Stimulated activated CD4-positive, alpha-beta T cell treated with anti-CD3 and anti-CD28 coated beads, Interleukin-15, amount 100 ng/mL, for 24 hours (primary cell): ENCODE measurements at places on chromosomes 12 and 14.

DNA sequence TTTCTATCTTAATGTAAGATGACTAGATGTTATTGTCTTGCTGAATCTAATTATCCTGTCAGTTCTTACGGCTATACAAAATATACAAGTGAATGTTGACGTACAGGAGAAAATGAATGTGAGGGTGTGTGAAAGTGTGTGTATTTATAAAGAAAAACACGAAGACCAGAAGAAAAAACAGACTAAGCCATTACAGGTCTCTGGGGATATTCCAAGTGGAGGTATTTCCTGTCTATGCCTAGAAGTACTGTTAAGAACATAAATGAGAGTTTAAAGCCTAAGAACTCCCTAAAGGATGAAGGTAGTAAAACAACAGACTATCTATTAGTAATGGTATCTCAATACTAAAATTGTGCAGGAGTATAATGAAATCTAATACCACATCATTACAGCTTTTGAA, 7.6 kb downstream of the MDM1 start:
- no peak for DNase-seq

GRCh38 chr12:15244341-15244740, 23.1 kb upstream of the RERG start:
- no peak for DNase-seq

DNA sequence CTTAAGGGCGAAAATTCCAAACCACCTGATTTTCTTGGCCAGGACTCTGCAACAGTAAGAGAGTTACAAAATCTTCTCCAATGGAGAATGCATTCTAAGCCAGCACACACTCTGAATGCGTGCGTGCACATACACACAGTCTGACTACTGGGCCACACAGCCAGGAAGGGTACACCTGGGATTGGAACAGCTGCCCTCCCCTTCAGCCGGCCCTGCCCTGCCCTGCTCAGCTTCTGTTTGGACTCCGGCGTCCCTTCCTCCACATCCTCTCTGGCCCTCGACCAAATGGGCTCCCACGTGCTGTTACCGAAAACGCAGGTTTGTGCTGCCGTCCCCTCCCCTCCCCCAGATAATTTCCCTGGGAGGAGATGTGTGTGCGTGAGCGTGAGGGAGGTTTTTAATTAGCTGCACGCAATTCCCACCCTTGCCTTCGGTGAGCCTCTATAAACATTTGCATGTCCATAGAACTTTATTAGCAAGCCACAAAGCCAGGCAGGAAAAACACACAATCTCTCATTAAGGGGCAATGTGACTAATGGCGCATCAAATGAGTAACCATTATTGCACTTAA, 43.0 kb downstream of the CCNK start:
- no peak for DNase-seq

DNA sequence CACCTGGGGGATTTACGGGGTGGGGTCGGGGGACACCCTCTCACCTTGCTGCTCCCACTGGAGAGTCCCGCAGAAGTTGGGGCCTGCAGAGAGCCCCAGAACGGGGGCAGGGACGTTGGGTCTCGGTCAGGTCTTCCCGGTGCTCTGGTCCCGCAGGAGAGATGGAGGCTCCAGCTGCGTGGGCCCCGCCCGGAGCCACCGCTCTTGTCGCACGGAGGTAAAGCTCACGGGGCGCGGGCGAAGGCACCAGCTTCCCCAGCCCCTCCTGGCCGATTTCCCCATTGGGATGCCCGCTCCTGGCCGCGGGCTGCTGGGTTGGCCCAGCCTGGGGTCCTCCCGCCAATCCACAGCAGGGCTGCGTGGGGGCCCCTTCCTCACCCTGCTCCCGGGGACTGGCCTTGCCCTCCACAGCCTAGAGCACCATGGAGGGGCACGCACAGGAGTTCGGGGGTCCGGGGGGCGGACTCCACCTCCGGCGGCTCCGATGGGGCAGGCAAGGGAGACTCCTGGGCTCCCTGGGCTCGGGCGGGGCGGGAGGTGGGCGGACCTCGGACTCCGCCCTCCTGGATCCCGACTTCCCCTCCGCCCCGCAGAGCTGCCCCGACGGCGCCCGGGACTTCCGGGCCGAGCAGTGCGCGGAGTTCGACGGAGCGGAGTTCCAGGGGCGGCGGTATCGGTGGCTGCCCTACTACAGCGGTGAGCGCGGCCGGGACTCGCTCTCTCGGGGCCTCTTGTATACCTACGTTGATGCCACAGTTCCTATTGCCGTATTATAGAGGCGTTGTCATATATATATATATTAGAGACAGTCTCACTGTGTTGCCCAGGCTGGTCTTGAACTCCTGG, 8.4 kb downstream of the PAPLN start:
- peak; percentile 73 for DNase-seq

GRCh38 chr12:130686511-130686991, 29.5 kb downstream of the RIMBP2 start:
- no peak for DNase-seq

DNA sequence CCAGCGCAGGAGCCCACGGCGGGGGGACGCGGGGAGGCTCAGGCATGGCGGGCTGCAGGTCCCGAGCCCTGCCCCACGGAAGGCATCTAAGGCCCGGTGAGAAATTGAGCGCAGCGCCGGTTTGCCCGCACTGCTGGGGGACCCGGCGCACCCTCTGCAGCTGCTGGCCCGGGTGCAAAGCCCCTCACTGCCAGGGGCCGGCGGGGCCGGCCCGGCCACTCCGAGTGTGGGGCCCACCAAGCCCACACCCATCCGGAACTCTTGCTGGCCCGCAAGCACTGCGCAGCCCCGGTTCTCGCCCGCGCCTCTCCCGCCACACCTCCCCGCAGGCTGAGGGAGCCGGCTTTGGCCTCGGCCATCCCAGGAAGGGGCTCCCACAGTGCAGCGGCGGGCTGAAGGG, 8.5 kb upstream of the TSPAN8 start:
- DNase-seq = no peak

GRCh38 chr14:90429754-90430153, 32.9 kb downstream of the CALM1 start:
- no peak for DNase-seq

GRCh38 chr12:104643093-104643818, 186.5 kb downstream of the CHST11 start:
- DNase-seq = no peak

GRCh38 chr14:24690492-24690891, 56.5 kb upstream of the GZMB start:
- no peak for DNase-seq

DNA sequence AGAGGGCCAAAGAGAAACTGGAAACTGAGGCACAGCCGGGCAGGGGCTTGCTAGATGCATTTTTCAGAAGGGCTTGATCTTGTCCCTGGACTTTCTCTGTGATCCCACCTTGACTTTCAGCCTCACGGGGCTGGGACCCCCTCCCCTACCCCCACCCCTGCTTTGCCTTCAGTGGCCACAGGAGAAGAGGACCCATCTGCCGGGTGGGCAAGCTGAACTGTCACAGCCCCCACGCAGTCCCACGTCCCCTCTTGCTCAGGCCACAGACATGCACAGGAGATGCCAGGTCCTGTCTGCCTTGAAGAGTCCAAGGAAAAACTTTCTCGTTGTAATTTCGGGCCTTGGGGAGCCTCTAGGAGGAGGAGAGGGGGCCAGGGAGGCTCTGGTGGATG, 158.9 kb downstream of the KIF26A start:
- DNase-seq = no peak

DNA sequence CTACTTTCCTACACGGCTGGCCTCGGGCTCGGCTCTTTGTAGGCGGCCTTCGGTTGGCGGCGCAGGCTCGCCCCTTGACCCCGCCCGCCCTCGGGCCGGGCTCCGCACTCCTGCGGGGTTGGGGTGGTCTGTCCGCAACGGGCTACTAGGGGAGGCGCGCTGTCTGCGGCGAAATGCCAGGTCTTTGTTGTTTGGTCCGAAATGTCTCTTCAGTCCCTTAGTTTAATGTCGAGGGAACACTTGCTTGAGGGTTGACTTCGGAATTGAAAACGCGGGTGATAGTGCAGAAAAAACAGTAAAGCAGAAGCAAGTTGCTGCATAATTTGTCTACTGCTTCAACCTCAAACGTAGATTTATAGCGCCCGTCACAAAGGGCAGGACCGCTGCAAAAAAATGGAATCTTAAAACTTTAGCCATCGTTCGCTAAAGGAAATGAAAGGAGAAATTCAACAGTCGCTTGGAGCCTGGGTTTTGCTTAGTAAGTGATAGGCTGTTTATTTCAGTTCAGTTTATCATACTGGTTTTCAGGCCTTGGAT, 390 bp downstream of the JKAMP start:
- DNase-seq = no peak

DNA sequence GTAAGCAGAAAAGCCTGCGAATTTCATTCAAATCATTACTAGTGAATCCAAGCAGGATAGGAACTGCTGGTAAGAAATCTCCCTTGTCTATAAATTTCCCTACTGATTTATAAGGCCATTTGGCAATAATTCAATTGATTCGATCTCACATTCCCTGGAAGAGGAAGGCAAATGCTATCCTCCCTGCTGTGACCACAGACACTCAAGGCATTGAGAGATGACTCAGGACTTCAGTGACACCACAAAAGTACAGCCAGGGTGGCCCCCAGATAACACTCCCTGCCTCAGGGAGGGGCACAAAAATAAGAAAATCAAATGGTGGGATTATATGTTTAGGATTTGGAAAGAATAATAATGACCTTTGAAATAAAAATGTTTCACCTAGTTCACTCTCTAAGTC, 162.7 kb downstream of the GRIP1 start:
- DNase-seq = no peak

GRCh38 chr12:22333186-22333712, 1.3 kb downstream of the ST8SIA1 start:
- DNase-seq = peak; percentile 8

DNA sequence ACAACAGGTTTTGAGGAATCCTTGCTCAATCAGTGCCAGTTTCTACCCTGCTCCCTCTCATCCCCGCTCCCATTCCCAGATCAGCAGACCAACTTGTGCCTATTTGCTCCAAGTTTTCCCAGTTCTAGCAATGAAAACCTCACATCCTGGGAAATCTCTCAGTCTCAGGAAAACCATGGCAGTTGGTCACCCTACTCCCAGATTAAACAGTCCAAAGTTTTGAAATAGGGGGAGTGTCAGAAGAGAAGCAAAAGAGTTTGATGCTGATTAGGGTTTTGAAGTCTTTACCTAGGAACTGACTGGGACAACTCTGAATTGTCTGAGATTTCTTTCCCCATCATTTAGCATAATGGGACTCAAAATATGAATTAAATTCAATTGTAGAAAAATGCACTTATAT, 95.8 kb upstream of the ARID2 start:
- no peak for DNase-seq

DNA sequence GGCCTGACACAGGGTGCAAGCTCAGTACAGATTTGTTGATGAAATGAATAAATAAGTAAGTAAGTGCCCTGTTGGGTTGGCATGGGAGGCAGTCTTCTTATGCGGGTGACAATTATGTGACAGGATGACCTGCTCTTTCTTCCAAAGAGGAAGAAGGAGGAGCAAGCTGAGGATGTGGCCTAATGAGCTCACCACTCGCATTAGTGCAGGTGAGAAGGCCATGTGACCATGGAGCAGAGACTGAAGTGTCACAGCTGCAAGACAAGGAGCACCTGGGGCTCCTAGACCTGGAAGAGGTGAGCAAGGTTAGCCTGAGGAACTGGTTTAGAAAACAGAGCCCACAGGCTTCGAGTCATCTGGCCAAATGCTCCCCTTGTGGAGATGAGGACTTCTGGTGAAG, 34.9 kb downstream of the LRTM2 start:
- no peak for DNase-seq

- DNase-seq = no peak
These were observed 27.6 kb upstream of the NOS1 start for GRCh38 chr12:117388951-117389446.

DNA sequence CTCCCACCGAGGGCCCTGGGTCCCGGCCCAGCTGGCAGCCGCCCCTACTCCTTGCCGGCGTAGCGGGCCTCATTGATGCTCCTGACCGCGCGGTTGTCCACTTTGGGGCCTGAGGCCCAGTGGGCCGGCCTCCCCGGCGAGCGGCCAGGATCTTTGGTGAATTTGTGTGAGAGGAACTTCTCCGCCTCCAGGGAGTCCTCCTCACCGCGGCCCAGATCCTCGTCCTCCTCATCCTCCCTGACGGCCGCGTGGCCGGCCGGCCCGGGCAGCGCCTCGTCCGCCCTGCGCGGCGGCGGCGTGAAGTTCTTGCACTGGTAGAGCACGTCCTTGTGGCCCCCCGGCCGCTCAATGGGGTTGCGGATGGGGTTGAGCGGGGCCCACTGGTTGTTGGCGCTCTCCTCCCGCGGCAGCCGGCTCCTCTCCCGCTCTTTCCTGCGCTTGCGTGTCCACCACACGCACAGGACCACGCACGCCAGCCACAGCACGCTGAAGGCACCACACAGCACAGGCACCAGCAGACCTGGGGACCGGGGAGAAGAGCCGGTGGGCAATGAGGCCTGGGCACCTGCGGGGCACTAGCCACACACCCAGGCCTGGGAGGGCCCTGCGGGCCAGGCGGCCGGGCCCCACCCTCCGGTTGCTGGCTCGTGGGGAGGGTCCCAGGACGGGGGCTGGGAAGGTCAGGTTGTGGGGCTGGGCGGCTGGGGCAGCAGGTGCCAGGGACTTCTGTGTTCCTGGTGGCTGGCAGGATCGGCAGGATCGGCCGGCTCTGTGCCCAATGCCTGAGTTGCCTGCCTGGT, 25.7 kb downstream of the JAG2 start:
- DNase-seq = no peak

DNA sequence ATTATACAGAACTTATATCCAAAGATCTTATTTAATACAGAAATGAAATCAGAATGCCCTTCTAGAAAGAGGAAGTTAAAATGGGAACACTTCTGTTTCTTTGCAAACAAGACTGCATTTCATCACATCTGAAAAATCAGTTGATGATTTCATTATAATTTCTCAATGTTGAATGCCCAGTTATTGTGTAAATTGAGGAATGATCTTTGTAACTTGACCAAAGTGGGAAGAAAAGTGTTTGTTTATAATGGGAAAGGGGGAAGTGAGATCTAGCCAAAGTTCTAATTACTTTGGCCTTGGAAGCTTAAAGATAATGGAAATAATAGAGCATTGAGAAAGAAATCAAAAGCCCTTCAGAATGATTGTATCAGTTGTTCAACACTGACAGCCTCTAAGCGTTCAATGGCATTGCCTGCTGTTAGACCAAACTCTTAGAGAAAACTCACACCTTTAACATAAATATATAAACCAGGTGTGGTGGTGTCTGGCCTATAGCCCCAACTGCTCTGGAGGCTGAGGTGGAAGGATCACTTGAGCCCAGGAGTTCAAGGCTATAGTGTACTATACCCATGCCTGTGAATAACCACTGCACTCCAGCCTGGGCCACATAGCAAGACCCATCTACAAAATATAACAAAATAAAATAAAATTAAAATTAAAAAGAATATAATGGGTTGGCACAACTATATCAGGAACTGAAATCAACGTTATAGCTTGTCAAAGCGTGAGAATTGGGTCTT, 9.9 kb upstream of the LYZ start:
- no peak for DNase-seq

DNA sequence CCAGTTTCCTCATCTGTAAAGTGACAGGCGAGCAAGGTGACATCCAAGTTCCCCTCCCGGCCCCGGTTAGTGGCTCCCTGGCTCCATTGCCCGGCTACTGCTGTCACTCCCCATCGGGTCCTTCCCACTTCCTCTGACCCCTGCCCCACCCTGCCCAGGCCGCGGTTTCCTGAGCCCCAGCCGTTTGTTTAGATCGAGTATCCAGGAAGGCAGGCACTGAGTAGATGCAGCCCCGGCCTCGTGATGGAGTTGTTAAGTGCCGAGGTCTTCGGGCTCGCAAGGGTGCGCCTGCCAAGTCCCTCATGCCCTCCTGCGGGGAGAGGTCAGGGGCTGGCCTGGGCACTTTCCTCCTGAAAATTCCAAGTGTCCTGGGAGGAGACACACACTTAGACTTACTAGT, 55.4 kb downstream of the TEAD4 start:
- DNase-seq = no peak

- no peak for DNase-seq
These were observed 160.7 kb upstream of the ARID2 start for GRCh38 chr12:45568808-45569207.
